Brain pericyte (primary cell): ENCODE measurements at places on chromosomes 3 and 15.

DNA sequence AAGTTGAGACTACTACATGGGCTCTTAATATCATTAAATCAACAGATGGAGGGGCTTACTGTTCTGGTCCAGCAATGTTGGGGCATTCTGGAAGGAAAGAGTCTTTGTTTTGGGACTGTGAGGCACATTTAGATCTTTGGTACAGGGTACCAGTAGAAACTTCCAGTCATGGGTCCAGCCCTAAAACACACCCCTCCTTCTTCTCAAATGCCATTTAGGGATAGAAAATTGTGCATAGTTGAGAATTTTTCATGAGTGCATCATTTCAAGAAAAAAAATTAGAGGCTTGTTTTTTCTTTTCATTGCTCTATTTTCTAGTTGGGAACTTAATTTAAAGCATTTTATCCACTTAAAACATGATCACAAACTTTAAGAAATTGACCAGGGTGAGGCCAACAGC, 4.1 kb upstream of the RTP1 start:
- DNase-seq: no peak

DNA sequence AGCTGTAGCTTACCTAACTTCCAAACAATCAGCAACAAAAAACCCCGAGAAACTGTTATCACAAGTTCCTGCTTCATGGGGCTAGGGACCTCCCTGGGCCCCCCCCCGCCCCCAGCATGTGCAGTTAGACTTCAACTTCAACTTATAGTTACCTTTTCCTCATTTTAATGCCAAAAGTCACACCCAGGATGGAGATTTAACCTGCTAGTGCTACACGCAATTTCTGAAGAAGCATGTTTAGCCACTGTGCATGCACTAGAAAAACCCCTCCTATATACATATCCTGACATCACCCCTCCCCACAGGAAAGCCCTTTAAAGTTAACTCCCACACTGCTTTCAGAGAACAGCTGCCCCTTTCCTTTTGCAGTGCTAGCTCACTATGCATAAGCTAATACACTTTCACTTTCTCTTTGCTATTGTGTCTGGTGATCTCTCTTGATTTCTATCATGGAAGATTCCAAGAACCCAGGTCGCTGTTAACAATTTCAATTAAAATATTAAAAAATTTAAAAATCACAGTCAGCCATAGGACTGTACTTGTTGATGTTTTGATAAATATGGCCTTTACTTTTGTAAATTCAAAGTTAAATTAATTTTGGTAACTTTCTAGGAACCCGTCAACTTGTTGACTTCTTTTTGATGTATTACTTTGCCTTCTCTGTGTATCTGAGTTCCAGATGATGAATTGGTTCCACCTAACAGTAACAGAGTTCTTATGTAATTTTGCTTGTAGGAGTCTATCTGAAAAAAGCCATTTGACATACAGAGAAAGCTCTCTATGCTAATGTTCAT, 75.2 kb upstream of the ACAD9 start:
- no peak for DNase-seq

DNA sequence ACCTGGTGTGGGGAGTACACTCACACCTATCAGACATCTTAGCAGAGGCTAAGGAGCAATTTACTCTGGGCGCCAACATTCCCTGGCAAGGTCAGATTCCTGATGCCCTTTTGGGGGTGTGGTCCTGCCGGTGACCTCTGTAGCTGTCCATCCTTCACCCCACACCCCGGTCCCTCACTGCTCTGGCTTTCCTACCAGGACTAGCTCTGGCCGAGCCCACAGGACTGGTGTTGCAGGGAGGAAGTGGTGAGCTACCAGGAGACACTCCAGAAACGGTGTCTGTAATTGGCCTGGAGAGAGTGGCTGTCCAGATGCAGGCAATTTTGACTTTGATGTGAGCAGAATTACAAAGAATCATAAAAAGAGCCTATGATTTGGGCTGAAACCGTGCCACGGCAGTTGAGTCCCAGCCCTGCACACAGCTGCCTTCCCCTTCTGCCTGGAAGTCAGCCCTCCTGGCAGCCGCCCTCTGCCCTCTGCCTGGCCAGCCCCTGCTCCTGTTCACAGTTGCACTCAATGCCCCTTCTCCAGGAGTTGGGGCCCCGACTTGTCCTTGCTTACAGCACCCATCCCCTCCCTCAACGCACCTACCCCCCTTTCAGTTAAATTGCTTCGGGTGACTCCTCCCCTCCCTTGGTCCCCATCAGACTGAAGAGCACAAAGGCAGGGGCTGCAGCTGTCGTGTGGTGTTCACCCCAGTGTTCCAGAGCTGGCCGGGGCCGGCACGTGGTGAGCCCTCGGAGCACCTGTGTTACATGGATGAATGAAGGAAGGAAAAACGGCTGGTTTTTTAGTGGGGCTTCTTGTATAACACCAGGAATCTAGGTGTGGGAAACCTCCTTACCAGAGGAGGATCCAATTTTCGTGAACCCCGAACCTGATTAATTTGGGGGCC, 80.2 kb upstream of the TPM1 start:
- no peak for DNase-seq

- no peak for DNase-seq
Observed at GRCh38 chr3:62835554-62836236, 39.5 kb downstream of the CADPS start.

DNA sequence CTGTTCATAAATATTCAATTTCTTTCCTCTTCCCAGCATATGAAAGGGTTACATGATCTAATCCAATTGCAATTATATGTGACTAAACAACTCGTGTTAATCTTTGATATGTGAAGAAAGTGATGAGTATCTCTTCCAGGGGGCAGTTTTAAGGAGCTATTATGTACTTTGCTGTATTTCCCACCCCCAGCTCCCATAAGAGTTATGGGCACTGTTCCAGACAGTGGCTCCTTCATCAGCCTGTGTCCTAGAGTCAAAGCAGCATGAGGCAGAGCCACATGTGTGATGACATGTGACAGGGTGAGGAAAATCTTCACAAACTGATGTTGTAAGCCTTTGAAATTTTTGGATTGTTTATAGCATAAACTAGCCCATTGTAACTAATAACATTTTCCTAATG, 315.4 kb downstream of the DIPK2A start:
- DNase-seq: no peak

DNA sequence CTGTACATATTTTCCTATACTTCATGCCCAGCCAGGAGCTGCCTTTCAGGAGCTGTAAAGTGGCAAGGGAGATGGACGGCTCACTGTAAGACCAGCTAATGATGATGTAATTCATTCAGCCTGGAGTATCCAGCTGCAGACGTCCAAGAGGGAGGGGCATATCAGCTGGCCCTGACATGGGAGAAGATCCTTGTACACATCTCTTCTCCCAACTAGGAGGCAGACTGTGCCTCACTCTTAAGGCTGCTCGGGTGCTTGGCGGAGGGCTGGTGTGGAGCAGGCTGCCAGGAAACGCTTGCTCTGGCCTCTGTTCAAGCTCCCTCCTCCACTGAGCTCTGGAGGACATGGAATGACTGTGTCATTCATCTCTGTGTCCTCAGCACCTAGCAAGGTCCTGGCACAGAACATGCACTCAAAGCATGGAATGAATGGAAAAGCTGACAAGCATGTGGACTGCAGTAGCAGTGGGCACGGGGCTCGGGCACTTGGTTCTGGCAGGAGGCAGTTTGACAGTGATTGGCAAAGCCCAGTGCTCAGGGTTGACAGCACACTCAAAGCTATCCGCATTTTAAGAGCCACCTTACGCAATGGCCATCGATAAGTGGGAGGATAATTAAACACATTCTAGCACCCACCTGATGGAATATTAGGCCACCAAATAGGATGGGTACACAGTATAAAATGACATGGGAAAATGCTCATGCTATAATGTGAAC, 72.4 kb downstream of the TBC1D2B start:
- DNase-seq: peak; percentile 61

DNA sequence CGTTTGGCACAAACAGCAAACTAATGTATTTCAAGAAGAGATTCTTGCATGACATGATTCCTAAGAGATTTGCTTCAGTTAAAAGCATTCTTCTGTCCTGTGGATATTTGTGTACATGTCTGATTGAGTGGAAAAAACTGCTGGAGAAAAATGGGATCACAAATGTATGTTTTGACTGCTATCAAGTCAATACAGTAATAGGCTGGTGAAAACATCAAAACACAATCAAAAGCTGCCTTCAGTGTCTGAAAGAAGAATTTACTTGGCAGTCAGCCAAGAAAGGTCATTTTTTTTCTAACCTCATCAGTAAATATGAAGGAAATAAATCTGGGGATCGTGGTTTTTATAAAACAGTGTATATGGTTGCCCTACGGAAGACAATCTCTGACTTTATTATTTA, 1214.8 kb downstream of the NSUN3 start:
- DNase-seq: peak; percentile 11

DNA sequence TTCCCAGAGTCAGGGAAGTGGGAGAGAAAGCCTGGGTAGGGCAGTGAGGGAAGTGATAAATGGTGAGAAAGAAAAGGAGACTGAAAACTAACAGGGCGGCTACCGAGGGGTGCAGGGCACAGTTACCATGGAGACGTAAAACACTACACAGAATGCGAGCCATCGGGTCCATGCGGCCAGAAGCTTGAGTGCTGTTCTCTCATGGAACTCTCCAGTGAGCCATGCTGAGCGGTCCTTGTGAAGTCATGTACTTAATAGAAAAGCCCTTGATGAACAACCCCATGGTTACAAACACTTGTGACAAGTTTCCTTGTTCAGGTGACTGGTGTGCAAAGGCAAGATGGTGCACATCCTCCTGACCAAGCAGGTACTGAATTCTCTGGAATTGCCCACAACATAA, 3.7 kb upstream of the PLA2G4F start:
- DNase-seq: no peak

DNA sequence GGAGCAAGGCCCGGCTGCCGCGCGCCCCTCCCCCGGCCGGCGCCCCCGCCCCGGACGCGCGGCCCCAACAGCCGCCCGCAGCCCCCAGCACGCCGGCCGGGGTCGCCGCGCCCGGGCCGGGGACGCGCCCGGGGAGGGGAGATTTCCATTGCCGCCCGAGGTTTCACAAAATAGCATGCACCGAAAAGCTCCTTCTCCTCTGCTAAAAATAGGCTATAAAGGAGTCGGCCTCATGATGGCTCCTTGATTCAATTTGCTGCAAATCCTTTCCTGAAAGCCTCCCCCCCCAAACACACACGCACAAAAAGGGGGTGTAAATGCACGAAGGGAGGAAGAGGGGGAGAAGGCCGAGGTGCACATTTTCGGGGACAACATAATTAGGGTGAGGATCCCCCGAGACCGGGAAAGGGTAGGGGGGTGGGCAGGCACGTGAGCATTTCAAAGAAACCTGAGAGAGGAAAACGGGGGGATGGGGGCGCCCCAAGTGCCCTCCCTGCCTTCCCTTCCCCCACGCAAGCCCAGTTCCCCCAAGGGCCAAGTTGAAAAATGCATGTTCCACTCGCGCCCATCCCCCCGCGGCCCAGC, 734 bp downstream of the TBL1XR1 start:
- no peak for DNase-seq

- DNase-seq: no peak
Observed at GRCh38 chr3:182083112-182083511, 371.4 kb downstream of the SOX2 start.

DNA sequence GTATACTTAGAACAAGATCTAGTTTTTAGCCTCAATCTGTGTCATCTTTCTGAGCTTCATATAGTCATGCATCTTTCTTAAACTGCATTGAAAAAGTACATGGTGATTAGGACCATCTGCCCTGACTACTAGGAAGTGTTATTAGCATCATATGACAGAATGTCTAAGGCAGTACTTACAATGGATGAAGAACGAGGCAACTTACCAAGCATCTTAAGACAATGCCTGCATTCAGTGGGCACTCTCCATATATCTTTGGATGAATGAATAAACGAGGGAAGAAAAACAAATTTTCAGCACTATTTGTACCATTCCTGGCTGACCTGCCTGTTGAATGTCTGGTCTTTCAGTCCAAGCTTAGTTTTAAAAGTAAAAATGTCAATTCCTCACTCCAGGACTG, 185.4 kb upstream of the EPHA3 start:
- no peak for DNase-seq

DNA sequence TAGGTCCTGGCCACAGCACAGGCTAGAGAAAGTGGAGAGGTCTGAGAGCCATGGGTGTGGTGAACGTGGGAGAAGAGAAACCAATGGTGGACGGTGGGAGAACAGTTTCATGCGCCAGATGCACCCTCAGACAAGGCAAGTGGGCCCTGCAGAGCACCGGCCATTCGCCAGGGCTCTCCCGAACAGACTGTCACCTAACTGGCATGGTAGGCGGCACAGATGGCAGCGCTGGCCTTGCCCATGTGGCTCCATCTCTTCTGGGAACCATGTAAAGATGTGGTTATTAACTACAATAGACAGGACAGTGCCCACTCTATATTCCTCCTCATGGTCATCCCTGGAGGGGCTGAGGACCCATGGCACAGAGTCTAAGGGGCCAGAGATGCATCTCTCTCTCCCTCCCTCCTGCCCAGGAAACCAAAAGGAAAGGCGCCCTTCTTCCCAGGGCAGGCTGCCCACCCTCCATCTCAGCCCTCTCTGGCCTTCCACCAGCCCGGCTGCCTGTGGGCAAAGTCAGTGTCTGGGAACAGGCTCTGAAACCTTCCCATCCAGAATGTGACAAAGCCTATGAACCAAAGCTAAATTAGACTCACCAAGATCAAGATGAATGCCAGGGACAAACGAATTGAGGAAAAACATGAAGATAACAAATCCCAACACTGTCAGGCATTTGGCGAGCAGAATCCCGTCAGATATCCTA, 147.8 kb downstream of the OCA2 start:
- DNase-seq: no peak

DNA sequence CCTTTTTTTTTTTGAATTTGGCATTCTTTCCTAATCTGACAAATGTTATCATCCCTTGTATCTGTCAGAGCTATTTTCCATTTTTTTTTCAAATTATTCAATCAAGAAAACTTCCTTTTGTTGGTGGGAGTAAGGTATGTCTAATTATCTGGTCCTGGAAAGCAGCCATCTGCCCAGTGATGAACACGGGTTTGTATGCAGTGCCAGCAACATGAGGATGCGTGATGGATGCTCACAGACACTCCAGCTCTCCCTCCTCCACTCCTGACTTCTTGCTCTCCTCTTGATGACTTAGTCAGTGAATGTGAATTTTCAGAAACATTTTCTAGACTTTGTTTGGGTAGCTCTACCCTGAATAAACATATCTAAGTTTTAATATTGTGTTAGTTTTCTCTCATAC, 79.2 kb downstream of the IL1RAP start:
- no peak for DNase-seq

GRCh38 chr3:126867863-126868200, 115.1 kb upstream of the PLXNA1 start:
- no peak for DNase-seq

DNA sequence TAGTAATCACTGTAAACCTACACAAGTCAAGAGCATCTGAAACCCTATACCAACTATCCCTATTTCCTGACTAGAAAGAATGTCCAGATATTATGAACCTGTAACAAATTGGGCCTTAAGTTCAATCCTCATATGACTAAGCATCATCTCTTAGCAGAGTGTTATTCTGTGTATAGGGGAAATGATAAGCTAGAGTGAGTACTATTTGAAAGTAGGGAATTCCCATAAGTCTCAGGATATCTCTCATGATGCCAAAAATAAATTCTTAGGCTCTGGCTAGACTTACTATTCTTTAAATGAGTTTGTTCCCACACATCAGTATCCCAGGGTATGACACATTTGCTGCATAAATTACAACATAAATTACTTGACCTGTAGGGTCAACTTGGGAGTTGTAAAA, 15.3 kb downstream of the MRPL47 start:
- DNase-seq: no peak

GRCh38 chr3:56467801-56468183, 475 bp downstream of the ERC2 start:
- no peak for DNase-seq
